ENCODE measurements at places on chromosomes 13 and 19. TPM values are rescaled to one million over a fixed set of nuclear protein-coding genes. Genes with fewer than 3 reads are reported as not detected.

The KLK11 gene
- total RNA-seq: not detected

The ZSCAN18 gene
- not detected for total RNA-seq

The ZNF625 gene
- 7.9 TPM for total RNA-seq

The CYP4F22 gene
- 0.21 TPM for total RNA-seq

The CYP4F11 gene
- total RNA-seq: 0.21 TPM

The DIAPH3 gene
- total RNA-seq: 15.4 TPM

The KLK6 gene
- total RNA-seq: not detected

The CYP4F2 gene
- total RNA-seq: 0.21 TPM

The LPAR6 gene
- 3.9 TPM for total RNA-seq

DNA sequence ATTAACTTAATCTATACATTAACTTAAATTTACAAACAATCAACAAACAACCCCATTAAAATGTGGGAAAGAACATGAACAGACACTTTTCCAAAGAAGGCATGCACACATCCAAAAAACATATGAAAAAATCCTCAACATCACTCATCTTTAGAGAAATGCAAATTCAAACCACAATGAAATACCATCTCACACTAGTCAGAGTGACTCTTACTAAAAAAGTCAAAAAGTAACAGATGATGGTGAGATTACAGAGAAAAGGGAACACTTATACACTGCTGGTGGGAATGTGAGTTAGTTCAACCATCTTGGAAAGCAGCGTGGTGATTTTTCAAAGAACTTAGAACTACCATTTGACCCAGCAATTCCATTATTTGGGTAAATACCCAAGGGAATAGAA is 759.2 kb upstream of the SLITRK1 start:
- H3K27ac ChIP-seq: no peak overlapping the region
- no peak for DNase-seq
- H3K4me1 ChIP-seq: no peaks in the 10 kb centered on the region
- H3K27me3 ChIP-seq: no peaks in the 10 kb centered on the region
- no peak overlapping the region for H3K4me3 ChIP-seq
- H3K36me3 ChIP-seq: no peaks in the 10 kb centered on the region

- no peaks in the 10 kb centered on the region for H3K36me3 ChIP-seq
- no peaks in the 10 kb centered on the region for H3K4me1 ChIP-seq
- H3K4me3 ChIP-seq: no peak overlapping the region
- H3K27me3 ChIP-seq: no peaks in the 10 kb centered on the region
These were observed 619.2 kb upstream of the SGCG start for GRCh38 chr13:22561581-22561980.

DNA sequence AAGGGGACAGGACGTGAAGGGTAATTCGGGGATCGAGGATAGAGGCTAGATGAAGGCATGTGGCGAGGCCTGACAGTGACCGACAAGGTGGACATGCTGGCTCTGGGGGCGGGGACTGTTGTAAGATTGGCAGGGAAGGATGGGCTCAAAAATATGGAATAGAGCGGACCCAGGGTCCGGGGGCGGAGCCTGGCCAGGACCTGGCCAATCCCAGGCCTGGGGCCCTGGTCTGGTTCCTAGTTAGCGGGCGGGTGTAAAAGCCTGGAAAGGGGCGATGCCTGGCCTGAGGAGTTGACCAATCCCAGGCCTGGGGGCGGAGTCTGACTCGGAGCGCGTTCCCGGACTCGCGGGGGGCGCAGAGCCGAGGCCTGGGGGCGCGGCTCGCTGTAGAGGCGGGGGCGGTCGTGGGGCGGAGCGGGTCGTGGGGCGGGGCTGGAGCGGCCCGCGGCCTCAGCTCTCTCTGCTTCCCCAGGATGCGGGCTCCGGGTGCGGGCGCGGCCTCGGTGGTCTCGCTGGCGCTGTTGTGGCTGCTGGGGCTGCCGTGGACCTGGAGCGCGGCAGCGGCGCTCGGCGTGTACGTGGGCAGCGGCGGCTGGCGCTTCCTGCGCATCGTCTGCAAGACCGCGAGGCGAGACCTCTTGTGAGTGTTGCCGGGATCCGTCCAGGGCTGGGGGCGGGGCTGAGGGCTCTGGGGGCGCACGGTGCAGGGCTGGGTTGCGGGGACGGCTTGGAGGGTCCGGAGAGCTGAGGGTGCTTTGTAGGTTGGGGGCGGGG is at the start of gene SLC27A1:
TSS of gene SLC27A1 (plus strand) at position 457 of the 774 bp plus-strand sequence. CDS start at position 474, 17 bp downstream.
- H3K36me3 ChIP-seq: no peaks in the 10 kb centered on the region
- H3K4me1 ChIP-seq: peaks cover 9% of the 10 kb centered on the region
- H3K27ac ChIP-seq: peak within 1 kb of the TSS; percentile 79
- no peaks in the 10 kb centered on the region for H3K27me3 ChIP-seq
- peak within 1 kb of the TSS; percentile 58 for H3K4me3 ChIP-seq

GRCh38 chr19:5367530-5368133 is 27.0 kb upstream of the PTPRS start:
- H3K4me3 ChIP-seq: no peak overlapping the region
- H3K27ac ChIP-seq: no peak overlapping the region
- no peak for DNase-seq
- H3K36me3 ChIP-seq: no peaks in the 10 kb centered on the region
- no peaks in the 10 kb centered on the region for H3K27me3 ChIP-seq

- H3K4me3 ChIP-seq: no peak overlapping the region
- H3K4me1 ChIP-seq: no peaks in the 10 kb centered on the region
- no peak for DNase-seq
- H3K27me3 ChIP-seq: no peaks in the 10 kb centered on the region
These were observed 2.2 kb downstream of the S1PR2 start for GRCh38 chr19:10228920-10229319.

DNA sequence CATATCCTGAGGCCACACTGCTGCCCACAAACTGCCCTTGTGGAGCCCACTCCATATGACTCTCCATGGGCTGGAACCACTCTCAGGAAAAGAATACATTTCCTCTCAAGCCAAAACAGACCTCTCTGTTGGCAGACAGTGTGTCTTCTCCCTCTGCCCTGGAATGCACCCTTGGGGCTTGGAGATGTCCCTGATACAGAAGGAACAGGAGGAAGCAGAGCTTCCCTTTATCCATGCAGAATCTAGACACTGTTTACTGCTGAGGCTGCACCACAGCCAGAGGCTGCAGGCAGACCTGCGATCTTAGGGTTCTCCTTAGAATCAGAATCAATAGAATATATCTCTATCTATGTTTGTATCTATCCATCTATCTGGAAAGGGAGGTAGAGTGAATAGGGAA is 26.8 kb upstream of the CYP4F8 start:
- no peaks in the 10 kb centered on the region for H3K27me3 ChIP-seq
- no peak overlapping the region for H3K27ac ChIP-seq
- no peak overlapping the region for H3K4me3 ChIP-seq
- no peaks in the 10 kb centered on the region for H3K4me1 ChIP-seq

DNA sequence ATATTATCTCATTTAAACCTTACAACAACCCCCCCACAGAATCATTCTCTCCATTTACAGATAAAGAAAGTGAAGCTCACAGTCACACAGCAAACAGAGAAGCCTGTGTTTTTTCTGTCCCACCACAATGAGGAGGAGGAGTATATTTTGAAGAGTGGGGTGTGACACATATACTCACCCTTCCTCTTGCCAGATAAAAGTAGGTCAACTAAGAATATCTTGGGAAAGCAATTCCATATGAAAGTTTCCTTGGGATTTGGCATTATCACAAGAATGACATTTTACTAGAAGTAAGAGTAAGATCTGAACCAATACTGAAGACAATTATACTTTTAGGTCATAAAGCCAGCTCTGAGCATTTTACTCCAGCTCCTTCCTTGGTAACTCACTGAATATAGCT is 287.5 kb upstream of the HTR2A start:
- no peak overlapping the region for H3K4me3 ChIP-seq
- DNase-seq: no peak
- no peak overlapping the region for H3K27ac ChIP-seq
- no peaks in the 10 kb centered on the region for H3K27me3 ChIP-seq
- no peaks in the 10 kb centered on the region for H3K4me1 ChIP-seq

GRCh38 chr13:113786262-113786841 is 27.3 kb downstream of the TMEM255B start:
- no peak for DNase-seq
- H3K4me3 ChIP-seq: no peak overlapping the region
- no peak overlapping the region for H3K27ac ChIP-seq
- H3K36me3 ChIP-seq: no peaks in the 10 kb centered on the region

- H3K27ac ChIP-seq: no peak within 1 kb of the TSS
- H3K4me3 ChIP-seq: no peak within 1 kb of the TSS
- no peaks in the 10 kb centered on the region for H3K27me3 ChIP-seq
- no peak for DNase-seq
- no peaks in the 10 kb centered on the region for H3K36me3 ChIP-seq
These were observed at the start of gene CFAP97D2 for GRCh38 chr13:114179087-114179658. Gene CFAP97D2, plus strand, starts transcription at chr13:114179257. Its CDS starts 74 bp downstream, at chr13:114179331.

DNA sequence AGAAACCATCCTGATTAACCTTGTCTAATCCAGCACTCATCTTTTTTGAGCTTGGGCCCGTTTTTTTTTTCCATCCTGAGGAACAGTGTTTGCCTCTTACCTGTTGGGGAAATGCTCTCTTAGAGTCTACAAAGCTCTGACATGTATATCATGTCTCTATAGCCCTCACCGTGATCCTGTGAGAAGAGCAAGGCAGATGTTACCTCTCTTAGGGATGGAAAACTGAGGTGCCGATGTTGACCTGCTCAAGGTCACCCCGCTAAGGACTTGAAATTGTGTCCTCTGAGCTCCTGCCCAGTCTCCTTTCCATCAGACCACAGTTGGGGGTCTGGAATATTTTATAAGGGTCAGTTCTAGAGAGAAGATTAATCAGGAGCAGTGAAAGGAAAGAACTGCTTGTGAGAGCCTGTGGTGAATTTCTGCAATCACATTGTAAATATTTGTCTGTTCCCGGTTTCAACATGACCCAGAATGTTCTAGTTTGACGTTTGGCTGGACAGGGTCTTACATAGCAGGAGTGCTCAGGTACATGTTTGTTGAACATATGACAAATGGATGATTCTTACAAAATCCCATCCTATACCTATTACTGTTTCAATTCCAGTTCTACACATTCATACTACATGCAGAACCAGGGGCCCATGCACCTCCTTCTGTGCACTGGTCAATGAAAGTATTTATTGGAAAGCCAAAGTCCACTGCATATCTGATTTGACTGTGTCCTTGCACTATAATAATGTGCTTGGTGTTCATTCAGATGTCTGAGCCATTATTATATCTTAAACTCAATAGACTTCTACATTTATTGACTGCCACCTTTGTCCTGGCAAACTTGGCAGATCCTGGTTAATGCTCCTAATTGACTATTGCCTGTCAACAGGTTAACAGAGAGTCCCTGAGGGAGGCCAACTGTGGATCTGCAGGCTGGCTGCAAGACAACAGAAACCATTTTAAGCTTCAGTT is 12.1 kb downstream of the SLC25A15 start:
- DNase-seq: no peak
- H3K36me3 ChIP-seq: no peaks in the 10 kb centered on the region
- no peak overlapping the region for H3K4me3 ChIP-seq
- H3K27ac ChIP-seq: no peak overlapping the region
- H3K4me1 ChIP-seq: no peaks in the 10 kb centered on the region

DNA sequence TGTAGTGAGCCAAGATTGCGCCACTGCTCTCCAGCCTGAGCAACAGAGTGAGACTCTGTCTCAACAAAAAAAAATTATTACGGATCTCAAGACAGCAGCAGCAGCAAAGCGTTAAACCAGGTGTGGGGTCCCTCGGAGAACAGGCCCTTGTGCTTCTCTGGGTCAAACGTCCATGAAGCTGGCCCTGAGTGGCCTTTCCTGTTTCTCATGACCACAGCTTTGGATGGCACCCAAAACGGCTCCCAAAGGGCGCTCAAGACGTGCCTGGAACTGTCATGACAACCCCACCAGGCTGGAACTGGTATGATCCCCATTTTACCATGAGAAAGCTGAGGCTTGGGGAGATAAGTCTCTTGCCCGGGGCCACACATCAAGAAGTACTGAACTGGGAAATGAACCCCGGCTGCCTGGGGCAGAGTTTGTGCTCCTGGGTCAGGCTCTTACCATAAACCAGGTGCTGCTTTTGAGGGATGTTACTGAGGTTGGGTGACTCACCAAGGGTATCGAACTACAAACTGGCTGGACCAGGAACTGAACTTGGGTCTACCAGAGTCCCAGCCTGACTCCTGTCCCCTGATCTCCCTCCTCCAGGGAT is 11.6 kb upstream of the SAMD1 start:
- no peaks in the 10 kb centered on the region for H3K27me3 ChIP-seq
- no peaks in the 10 kb centered on the region for H3K36me3 ChIP-seq
- H3K4me1 ChIP-seq: no peaks in the 10 kb centered on the region
- H3K4me3 ChIP-seq: no peak overlapping the region

GRCh38 chr13:63086286-63086685 is 1670.6 kb upstream of the PCDH20 start:
- no peak overlapping the region for H3K4me3 ChIP-seq
- H3K27ac ChIP-seq: no peak overlapping the region
- H3K27me3 ChIP-seq: no peaks in the 10 kb centered on the region
- no peak for DNase-seq
- H3K36me3 ChIP-seq: no peaks in the 10 kb centered on the region

- H3K27me3 ChIP-seq: no peaks in the 10 kb centered on the region
- no peak for DNase-seq
- H3K27ac ChIP-seq: no peak overlapping the region
These were observed 19.5 kb downstream of the PCDH20 start for GRCh38 chr13:61396121-61396520.

DNA sequence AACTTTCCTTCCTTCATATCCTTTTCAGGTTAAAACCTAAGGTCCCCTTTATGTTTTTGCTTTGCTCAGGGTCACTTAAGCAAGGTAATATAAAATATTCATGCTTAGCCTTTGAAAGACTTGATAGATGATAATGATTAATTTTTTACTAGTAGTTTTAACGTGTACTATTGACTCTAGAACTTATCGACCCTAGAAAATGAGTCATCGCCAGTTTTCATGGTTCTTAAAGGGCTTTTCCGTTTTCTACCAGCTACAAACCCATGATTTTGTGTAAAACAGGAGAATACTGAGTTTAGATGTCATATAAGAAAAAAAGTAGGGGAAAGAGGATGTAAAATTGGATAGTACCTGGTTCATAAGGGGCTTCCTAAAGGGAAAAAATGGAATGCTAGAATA is 75.7 kb downstream of the DHRS12 start:
- H3K27me3 ChIP-seq: no peaks in the 10 kb centered on the region
- no peak overlapping the region for H3K27ac ChIP-seq
- DNase-seq: no peak
- 0 out of 2 replicates have a peak, but pooled peaks cover 4% of the 10 kb centered on the region for H3K4me1 ChIP-seq

DNA sequence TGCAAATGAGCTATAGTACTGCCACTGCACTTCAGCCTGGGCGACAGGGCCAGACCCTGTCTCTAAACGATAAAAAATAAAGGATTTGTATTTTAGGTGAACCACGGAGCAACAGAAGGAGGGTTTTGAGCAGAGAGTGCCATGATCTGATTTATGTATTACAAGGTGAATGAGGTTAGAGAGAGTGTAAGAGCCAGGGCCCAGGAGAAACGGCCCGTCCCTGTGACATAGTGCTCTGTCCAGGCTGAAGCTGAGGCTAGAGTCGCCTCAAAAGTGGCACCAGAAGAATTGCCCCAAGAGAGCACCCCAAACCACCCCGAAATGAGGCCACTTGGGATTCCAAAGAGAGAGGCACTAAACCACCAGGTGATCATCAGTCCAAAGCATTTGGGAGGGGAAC is 16.9 kb downstream of the MAG start:
- 0 out of 2 replicates have a peak, but pooled peaks cover 5% of the 10 kb centered on the region for H3K4me1 ChIP-seq
- no peak for DNase-seq
- H3K27ac ChIP-seq: no peak overlapping the region
- H3K27me3 ChIP-seq: no peaks in the 10 kb centered on the region
